ENCODE measurements at places on chromosomes 5 and 9.

GRCh38 chr9:108142504-108143201 is 653.1 kb upstream of the KLF4 start:
- DNase-seq, result peak; percentile 76

DNA sequence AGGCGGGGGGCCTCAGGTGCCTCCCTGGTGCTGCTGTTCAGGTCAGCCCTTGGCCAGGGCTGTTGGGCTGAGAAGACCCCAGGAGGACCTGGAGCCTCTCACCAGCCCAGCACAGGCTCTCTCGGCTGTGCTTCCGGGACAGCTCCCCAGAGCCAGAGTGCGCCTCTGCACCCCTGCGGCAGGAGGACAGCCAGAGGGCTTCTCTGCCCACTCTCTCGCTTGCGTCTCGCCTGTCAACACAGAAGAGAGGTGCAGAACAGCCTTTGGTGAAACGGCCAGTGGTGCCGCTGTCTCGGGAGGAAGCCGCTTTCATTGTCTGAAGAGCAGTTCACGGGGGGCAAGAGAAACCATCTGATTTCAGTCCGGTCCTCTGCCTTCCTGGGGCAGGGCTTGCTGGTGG is 3.8 kb upstream of the NACC2 start:
- DNase-seq, result no peak

DNA sequence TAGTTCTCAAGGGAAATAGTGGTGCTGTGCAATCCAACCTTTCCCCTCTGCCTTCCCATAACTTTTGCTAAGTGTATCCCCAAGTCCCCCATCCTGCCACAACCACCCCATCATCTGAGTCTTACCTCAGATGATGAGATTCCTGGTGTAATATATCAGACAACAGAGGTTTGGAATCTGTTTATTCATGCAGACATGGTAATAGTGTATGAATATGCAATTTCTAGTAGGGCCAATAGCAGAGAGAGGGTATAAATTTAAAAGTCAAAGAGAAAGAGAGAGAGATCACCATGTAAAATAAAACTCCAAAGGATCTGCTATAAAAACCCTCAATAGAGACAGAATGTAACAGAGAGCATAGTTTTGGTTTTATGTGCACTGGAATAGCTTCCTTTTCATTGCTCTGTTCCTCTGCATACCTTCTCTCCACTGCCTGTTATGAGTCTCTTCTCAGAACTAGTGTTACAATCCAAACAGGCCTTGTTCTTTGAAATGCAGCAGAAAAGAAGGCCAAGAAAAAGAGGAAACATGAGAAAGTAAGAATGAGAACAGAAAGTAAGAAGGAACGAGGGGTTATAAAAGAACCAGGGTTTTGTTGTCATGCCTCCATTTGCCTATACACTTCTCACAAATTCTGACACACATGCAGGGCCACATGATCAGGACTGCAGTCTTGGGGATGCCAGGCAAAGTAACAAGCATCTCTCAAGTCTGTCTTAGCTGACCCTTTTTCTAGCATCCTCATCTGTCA is 278.0 kb downstream of the CETN3 start:
- DNase-seq, result no peak

GRCh38 chr5:179160584-179160983 is 100.4 kb downstream of the ZNF354C start:
- DNase-seq, result no peak

DNA sequence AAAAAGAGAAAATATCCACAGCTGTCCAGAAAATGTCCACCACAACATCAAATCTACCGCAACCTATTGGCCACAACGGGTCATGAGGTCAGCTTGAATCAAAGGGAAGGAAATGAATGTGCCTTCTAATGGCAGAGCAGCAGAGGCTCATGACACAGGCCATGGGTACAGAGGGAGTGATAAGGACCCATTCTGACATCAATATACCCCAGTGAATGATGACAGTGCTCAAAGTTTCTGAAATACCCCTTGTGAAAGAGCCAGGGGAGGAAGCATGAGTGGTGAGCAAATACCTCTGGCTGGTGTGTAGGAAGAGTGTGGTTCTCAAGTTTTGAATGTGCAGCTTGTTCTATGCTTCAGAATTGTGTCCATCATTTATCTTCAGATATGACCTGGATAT is 348.2 kb downstream of the IRX1 start:
- no peak for DNase-seq

DNA sequence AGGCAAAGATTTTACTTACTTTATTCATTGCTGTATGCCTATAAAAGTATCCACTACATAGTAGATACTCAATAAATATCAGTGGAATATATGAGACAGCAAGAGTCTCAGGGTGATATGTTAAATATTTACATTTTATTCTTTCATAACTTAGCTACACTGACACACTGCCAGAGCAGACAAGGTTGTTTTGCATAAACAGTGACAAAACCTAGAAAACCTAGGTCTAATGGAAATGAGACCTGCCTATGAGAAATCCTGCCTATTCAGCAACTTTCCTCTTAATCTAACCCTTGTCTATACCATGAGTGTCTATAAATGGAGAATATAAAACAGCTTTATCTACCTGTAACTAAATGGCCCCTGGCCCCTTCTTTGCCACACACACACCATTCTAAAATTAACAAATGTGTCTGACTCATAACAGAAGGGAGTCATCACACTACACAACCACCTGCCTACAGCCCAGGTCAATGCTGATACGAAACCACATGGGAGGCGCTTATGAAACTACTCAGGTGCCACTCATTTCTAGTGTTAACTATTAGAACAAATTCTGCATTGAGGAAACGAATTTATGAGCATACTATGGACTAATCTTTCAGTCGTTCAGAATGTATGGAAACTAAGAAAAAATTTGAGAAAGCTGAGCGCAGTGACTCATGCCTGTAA is 60.3 kb downstream of the UBAP2 start:
- no peak for DNase-seq

DNA sequence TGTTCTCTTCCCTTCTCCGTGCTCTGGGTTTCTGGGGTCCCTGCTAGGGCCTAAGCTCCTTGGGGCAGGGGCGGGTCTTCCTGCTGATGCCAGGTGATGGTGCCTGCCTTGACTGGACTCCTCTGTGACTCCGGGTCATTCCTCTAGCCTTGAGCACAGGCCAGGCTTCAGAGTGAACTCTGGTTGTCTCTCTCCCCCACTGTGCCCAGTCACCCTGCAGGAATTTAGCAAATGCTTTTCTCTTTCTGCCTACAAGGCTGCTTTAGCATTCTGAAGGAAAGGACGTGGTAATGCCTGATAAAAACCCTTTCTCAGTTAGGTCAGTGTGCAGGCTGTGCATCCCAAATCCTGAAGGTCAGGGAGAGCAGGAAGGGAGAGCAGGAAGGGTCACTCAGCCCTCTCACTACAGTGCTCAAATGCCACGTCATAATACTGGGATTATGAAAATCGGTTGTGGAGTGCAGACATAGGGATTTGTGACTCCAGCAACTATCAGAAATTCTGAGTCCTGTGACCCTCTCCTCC is 2.7 kb downstream of the CXCL14 start:
- peak; percentile 75 for DNase-seq

DNA sequence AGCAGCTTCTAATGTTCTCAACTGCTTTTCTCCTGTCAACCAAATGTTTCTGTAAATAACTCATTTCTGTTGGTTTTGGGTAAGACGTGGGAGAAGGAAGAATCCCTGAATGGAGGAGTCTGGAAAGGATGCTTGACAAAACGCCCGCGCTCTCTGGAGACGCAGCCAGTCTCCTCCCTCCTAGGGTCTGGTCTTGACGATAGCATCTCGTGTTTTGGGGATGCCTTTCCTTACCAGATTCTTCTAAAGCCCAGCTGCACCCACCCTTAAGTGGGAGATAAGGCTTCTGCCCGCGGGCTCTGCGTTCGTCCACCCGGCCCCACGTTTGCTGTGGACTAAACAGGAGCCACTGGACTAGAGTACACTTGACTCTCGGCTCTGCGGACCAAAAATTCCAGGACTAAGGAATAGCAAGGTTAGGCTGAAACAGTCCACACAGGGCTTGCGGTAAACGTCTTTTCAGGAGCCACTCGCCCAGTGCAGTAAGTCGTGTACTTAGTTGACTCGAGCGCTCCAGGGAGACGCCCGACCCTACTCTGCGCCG is 491 bp upstream of the CTSL start:
- DNase-seq, result peak; percentile 62

- DNase-seq, result no peak
Measured at GRCh38 chr5:146447734-146448380, 724 bp downstream of the TCERG1 start.

DNA sequence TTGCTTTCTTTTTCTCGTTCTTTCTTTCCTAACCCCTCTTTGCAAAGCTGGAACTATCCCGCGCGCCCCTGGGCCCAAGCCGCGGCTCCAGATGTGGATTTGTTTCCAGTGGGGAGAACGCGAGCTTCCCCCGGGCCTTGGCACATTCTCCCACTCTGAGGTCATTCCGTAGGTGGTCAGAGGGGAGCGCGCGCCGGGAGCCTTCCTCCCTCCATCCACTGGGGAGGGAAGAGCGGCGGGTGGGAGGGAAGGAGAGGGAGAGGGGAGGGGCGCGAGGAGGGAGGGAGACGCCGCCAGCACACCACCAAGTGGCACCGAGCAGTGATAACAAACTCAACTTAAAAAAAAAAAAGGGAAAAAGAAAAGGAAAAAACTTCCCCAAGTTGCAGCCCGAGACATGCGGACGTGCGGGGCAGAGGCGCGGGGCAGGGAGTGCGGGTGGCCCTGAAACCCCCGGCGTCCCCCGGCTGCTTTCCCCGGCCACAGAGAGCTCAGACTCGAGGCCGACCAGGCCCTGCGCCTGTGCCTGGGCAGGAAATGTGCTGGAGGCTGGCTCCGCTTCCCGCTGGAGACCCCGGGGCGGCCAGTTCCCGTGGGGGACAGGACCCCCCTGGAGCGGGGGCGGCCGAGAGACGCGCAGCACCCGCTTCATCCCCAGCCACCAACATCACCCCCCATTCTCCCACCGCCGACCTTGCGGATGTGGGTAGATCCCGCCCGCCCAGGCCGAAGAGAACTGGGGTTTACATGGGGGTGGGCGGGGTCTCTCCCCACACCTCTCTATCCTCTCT is 3.1 kb downstream of the IER5L start:
- peak; percentile 95 for DNase-seq

GRCh38 chr9:13001989-13002580 is 227.3 kb downstream of the LURAP1L start:
- DNase-seq, result no peak

GRCh38 chr5:158700231-158701006 is 399.3 kb downstream of the EBF1 start:
- DNase-seq, result peak; percentile 51

DNA sequence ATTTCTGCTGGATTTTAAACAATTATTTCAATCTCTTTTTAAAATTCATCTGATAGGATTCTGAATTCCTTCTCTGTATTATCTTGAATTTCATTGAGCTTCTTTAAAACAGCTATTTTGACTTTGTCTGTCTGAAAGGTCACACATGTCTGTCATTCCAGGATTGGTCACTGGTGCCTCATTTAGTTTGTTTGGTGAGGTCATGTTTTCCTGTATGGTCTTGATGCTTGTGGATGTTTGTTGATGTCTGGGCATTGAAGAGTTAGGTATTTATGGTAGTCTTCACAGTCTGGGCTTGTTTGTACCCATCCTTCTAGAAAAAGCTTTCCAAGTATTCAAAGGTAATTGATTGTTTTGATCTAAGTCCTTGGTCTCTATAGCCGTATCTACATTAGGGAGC is 39.1 kb downstream of the DENND4C start:
- no peak for DNase-seq

DNA sequence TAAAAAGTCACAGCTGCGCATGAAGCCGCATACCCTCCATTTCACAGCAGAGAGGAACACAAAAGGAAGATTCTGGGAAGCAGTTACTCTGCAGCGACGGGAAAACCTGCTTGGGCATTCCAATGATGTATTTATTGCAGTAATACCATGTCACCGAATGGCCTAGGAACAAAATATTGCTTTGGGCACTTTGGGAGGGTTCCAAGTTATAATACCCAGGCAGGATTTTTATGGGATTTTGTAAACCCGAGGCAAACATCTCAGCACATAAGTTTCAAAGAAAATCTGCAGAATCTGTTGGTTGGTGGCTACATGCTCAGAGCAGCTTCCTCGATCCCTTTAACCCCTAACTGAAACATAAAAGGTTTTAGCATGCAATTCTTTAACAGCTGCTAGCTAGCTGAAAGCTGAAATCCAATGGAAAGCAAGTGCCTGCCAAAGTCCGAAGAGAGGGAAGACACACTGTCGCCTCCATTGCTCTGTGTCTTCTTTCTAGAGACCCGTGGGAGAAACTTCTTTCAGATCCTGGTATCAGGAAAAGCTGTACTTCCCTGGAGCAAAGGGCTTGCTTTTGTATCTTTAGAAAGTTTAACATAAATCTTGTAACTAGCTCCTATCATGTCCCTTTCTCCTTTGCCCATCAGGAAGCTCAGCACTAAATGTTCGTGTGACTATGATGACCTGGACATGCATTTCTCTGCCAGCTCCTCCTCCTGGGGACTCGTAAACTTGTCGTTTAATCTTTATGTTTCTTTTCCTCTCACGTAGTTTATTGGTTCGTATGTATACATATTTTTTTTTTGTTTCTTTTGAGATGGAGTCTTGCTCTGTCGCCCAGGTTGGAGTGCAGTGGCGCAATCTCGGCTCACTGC is 195.0 kb downstream of the MAPKAP1 start:
- DNase-seq, result no peak

- no peak for DNase-seq
Measured at GRCh38 chr5:39249564-39250274, 30.4 kb upstream of the FYB1 start.

DNA sequence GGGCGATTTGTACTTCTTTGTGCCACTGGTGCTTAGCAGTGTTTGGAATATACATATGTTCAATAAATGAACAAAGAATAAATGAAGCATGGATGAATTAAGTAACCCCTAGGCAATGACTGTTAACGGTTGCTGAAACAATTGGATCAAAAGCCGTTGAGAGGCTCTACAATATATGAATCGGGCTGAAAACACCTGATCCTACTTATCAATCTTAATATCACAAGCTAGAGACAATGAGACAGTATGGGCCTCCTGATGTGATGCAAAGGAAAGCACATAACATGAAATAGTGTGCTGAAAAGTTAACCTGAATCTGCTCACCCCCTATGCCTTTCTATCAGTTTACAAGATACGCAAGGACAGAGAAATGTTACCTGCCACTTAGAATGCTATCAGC is 410.3 kb upstream of the RGMB start:
- no peak for DNase-seq

DNA sequence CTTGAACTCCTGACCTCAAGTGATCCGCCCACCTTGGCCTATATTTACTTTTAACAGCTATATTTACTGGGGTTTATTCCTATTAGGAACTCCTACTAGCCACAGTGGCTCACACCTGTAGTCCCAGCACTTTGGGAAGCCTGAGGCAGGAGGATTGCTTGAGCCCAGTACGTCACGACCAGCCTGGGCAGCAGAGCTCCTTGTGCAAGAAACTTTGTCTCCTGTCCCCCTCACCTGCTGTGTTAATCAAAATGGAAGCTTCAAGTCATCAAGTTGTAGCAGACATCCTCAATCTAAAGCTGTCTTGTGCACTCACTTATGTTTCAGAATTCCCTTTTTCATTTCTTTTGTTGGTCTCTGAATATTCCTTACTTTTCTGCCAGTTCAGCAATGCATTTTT is 15.0 kb upstream of the SPRY4 start:
- DNase-seq, result no peak

- no peak for DNase-seq
Measured at GRCh38 chr5:66956439-66956838, 240.2 kb downstream of the CD180 start.

GRCh38 chr5:126139773-126140172 is 283.4 kb upstream of the GRAMD2B start:
- DNase-seq, result no peak

Data from GM03348 (cell line).